ENCODE measurements at places on chromosomes 1 and 21.

GRCh38 chr1:162385702-162386101 is 4.2 kb downstream of the C1orf226 start:
- no peak for DNase-seq

- DNase-seq, result no peak
Observed at GRCh38 chr1:185059950-185060571, 14.7 kb downstream of the RNF2 start.

GRCh38 chr1:16905110-16905867 is 9.5 kb downstream of the RNU1-2 start:
- DNase-seq, result peak; percentile 27

GRCh38 chr1:245516284-245516759 is 361.5 kb downstream of the KIF26B start:
- DNase-seq, result no peak

GRCh38 chr1:230087028-230087716 is 20.1 kb downstream of the GALNT2 start:
- no peak for DNase-seq

GRCh38 chr1:156895927-156896326 is 2.4 kb downstream of the PEAR1 start:
- DNase-seq, result no peak

- DNase-seq, result no peak
Observed at GRCh38 chr1:17658837-17659236, 96.3 kb upstream of the ACTL8 start.

- DNase-seq, result no peak
Observed at GRCh38 chr1:29414086-29414485, 177.8 kb downstream of the PTPRU start.

- DNase-seq, result no peak
Observed at GRCh38 chr1:9912264-9912936, 2.3 kb upstream of the CTNNBIP1 start.

DNA sequence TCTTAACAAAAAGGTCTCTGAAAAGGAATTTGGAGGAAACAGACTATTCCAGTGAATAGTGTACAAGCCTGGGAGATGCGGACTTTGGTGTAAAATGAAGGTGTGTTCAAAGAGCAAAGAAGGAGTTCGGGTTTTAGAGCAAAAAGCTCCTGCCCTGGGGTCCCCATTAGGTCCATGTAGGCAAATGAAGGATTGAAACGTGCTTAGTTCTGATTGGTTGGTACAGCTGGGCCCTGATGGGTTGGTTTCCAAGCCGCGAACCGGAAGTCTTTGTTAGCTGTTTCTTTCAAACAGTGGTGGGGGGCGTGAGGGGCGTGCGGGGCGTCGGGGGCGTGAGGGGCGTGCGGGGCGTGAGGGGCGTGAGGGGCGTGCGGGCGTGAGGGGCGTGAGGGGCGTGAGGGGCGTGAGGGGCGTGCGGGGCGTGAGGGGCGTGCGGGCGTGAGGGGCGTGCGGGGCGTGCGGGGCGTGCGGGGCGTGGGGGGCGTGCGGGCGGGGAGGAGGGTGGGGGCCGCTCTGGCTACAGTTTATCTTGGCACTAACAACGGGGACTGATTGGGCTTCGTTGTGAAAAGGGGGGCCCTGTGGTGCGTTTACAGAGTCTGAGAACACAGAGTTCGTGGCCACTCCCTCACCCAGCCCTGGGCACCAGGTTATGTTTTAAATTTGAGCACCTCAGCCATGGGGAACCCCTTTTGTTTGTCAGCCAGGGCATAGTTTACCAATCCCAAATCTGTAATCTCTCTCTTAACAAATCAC is 29.4 kb downstream of the LRRC3 start:
- no peak for DNase-seq

GRCh38 chr1:1461721-1462317 is 9.7 kb upstream of the ATAD3B start:
- no peak for DNase-seq

- no peak for DNase-seq
Observed at GRCh38 chr1:48164571-48164970, 57.9 kb upstream of the SLC5A9 start.

DNA sequence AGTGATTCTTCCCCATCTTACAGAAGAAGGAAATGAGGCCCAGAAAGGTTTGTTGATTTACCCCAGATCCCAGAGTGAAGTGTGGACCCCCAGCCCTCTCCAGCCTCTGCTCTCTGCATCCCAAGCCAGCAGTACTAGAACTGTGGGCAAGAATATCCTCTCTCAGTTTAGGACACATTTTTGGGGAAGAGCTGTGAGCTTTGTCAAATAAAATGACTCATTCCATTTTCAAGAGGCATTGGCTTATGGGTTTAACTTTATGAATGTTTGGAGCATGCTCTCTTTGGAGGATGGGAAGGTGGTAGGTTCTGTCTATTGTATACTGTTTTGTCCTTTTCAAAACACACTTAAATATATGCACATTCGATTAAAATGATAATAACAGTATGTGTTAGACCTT is 70.6 kb upstream of the CNTN2 start:
- DNase-seq, result no peak
